A549 treated with Hydrocortisone at 1 μM for 4 hours (cell line): ENCODE measurements at places on chromosomes 1 and 21. TPM values are rescaled to one million over a fixed set of nuclear protein-coding genes. Genes with fewer than 3 reads are reported as not detected.

The SMG7 gene
- 29.4 to 39.8 TPM (median 34.5 TPM) in 5 replicates for total RNA-seq

The HPCAL4 gene
- total RNA-seq, result 0.14 to 0.39 TPM (median 0.22 TPM) in 5 replicates

The C8A gene
- total RNA-seq, result not detected in 5 replicates

The LMX1A gene
- total RNA-seq, result not detected in 5 replicates

The RNF186 gene
- total RNA-seq, result not detected in 5 replicates

The KCNK1 gene
- 17.5 to 23.4 TPM (median 20.4 TPM) in 5 replicates for total RNA-seq

The LCE1C gene
- not detected in 5 replicates for total RNA-seq

The CA6 gene
- total RNA-seq, result not detected in 5 replicates

The PROK1 gene
- total RNA-seq, result not detected in 5 replicates

The BRDT gene
- total RNA-seq, result not detected in 5 replicates
